Fibroblast of villous mesenchyme (primary cell): ENCODE measurements at places on chromosomes 3 and 15. TPM values are rescaled to one million over a fixed set of nuclear protein-coding genes. Genes with fewer than 3 reads are reported as not detected.

GRCh38 chr3:76679541-76679940, 360.4 kb upstream of the ROBO2 start:
- no peak for DNase-seq

The CHRNA3 gene
- under 0.01 TPM in 1 of 2 replicates, not detected in the other for total RNA-seq

DNA sequence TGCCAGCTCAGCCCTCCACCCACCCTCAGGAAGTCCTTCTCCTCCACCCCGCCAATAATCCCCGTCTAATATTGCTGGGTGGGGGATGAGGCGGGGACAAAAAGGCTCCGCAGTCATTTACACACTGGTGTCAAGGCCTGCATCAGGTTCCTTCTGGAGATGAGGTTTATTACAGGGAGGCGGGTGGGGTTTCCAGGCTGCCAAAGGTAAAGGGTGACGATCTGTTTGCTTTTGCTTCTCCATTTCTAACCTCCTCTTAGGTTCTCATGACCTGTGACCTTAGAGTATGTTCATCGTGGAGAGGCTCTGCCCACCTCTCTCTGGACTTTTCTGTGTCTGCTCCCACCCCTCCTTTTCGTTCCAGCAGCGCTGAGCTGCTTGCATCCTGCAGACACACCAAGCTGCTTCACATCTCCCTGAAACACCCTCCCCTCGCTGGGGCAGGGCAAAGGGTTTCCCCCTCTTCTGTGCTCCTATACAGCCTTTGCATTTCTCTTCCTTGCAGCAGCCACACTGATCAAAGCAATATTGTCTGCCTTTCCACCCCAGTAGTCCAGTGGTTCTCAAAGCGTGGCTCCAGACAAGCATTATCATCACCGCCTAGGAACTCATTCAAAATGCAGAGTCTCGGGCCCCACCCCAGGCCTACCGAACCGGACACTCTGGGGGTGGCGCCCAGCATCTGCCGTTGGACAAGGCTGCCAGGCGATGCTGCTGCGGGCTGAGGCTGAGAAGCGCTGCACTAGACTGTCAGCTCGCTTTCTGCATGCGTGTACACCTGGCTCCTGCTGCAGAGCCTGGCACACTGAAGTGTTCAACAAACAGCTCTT, 26.6 kb downstream of the CA12 start:
- no peak for DNase-seq

The CD200R1 gene
- under 0.01 TPM in 2 replicates for total RNA-seq

DNA sequence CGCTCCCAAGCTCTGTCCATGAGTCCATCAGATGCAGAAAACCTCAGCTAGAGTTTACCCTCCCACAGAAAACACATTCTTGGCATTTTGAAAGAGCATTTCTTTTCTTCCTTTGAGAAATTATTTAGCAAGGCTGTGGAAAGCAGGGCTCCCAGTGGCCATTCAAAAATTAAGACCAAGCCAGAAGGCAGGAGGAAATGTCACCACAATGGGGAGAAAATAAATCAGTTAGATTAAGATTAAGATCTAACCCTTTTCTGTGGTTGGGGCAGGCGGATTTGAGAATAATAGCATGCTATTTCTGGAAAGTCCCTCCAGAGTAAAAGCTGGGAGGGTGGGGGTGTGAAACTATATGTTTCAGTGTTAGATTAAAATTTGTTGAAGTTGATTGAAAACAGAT, 20.2 kb downstream of the LRIG1 start:
- peak; percentile 58 for DNase-seq

The UBE2E1 gene
- total RNA-seq: 62.2 and 69.5 TPM in 2 replicates

GRCh38 chr15:81529481-81529880, 155.5 kb upstream of the TMC3 start:
- DNase-seq: no peak

The TLR9 gene
- not detected in 2 replicates for total RNA-seq

- peak; percentile 7 for DNase-seq
Measured at GRCh38 chr3:117355566-117355965, 646.0 kb downstream of the TUSC7 start.
